ENCODE measurements at places on chromosomes 2 and 18.

- DNase-seq = no peak
Measured at GRCh38 chr2:239692362-239692851, 291.6 kb upstream of the HDAC4 start.

GRCh38 chr2:12119841-12120240 lies 373.4 kb downstream of the LPIN1 start:
- no peak for DNase-seq

DNA sequence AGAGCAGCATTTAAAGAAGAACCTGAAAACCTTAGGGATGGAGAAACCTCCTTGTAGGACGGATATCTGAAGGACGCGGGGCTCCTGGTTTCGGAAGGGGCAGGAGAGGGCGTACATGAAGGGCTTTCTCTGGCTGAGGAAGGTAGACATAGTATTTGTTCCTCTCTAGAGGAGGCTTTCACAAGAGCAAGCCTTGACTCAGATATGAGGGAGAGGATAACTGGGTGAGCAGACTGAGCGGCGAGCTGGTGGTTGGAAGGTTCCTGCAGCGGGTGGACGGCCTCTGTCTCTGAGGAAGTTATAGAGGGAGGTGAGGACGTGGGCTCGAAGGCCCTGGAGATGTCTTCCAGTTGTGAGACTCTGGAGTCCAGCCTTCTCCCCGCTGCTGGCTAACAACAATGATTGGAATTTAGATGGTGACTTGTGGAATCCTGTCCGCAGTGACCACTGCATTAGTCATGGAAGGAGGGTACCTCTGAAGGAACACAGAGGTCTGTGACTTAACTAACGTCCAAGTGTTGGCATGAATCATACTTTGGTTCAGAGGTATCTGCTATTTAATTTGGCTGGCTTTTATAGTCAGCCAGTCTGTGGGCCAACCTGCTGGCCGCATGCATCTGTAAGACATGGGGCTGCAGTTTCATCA lies 80.9 kb downstream of the ASAP2 start:
- no peak for DNase-seq

DNA sequence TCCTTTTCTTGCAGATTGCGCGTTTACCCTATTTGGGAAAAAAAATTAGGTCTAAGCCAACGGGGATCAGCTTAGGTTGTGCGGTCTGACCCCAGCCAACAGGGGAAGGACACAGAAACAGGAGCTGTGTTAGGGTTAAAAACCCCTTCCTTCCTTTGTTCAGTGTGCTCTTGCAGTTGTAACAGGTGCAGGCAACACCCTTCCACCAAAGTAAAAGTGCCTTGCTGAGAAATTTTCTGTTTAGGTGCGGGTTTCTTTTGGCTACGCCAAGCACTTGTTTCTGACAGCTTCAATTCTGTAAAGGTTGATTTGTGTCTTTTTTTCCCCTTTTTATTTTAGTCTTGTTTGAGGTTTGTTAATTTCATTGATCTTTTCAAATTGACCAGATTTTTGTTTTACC lies 92.5 kb downstream of the PTPN4 start:
- no peak for DNase-seq

- DNase-seq = no peak
Measured at GRCh38 chr18:42287047-42287446, 332.0 kb downstream of the PIK3C3 start.

DNA sequence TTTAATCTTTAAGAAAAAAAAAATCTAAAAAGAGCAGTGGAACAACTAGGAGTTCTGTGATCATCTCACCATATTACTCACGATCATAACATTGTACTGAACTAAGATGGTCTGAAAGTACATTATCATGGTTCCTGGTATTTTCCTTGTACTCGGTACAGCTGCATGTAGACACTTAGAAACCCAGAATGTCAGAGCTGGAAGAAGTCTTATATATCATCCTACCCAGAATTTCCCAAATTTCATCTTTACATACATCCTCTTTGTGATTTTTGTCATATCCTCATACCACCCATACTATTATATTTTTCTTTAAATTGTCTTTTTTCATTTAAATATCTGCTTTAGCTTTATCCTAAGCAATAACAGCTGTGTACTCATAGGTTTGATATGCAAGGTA lies 12.4 kb upstream of the ST3GAL5 start:
- no peak for DNase-seq

- DNase-seq = no peak
Measured at GRCh38 chr2:96608469-96609455, 29.4 kb downstream of the KANSL3 start.

DNA sequence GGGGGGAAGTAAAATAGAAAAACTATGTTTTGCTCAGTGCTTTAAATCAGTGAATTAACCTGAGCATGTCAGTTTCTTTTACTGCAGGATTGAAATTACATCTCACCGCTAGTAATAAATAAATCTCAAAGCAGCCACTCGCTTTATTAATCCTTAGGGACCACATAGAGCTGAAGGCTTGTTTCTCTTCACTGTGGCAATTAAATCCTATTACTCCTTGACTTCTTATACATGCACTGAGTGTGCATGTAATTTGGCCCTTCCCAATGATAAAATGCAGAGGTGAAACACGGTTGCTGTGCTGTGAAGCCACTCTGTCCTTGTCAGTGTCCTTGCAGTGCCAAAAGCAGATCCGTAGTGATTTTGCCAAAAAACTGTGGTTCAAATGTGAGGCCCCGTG lies 77.1 kb upstream of the RBM44 start:
- no peak for DNase-seq

DNA sequence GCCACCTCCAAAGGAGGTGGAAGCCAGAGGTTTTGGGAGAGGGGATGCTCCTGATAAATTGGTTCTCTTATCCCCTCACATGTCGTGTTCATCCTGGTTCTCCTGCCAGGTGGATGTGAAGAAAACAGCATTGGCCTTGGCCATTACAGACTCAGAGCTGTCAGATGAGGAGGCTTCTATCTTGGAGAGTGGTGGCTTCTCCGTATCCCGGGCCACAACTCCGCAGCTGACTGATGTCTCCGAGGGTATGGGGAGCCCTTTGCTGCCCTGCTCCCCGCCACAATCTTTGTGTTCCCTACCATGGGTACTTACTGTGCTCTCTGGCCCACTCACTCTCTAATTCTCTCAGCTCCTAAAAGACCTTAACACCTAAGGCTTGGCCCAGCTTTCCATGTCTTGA lies 3.5 kb downstream of the RETREG2 start:
- DNase-seq = no peak

GRCh38 chr18:62071071-62071470 lies 115.8 kb downstream of the PIGN start:
- DNase-seq = no peak

DNA sequence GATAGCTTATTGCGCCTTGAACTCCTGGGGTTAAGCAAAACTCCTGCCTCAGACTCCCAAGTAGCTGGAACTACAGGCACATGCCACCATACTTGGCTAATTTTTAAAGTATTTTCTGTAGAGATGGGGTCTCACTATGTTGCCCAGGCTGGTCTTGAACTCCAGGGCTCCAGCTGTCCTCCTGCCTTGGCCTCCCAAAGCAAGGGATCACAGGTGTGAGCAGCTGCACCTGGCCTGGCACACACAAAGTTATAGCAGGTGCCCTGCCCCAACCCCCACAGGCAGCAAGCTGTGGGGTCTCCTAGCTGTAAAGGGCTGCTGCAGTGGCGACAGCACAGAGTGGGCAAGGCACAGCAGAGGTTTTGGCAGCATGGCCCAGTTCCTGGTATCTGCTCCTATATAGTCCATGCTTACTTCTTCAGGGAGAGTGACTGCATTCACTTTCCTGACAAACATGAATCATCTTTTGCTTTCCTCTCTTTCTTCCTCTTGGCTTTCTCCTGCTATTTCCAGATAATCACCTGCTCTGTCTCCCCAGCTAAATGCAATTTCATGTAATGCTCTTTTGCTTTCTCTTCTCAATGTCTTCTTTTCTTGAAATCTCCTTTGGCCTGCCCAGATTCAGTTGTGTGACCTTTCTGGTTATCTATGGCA lies 27.3 kb upstream of the METAP1D start:
- DNase-seq = no peak

DNA sequence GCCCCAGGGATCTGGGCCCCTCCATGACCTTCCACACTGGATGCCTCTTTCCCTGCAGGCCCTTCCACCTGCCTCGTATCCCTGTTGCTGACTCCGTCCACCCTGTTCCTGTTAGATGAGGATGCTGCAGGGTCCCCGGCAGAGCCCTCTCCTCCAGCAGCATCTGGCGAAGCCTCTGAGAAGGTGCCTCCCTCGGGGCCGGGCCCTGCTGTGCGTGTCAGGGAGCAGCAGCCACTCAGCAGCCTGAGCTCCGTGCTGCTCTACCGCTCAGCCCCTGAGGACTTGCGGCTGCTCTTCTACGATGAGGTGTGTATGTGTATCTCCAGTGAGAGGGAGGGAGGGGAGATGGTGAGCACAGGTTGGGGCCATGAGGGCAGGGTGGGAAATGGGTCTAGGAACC lies 12.4 kb upstream of the SLC4A3 start:
- no peak for DNase-seq

- DNase-seq = no peak
Measured at GRCh38 chr18:11850821-11851145, 430 bp upstream of the CHMP1B start.

DNA sequence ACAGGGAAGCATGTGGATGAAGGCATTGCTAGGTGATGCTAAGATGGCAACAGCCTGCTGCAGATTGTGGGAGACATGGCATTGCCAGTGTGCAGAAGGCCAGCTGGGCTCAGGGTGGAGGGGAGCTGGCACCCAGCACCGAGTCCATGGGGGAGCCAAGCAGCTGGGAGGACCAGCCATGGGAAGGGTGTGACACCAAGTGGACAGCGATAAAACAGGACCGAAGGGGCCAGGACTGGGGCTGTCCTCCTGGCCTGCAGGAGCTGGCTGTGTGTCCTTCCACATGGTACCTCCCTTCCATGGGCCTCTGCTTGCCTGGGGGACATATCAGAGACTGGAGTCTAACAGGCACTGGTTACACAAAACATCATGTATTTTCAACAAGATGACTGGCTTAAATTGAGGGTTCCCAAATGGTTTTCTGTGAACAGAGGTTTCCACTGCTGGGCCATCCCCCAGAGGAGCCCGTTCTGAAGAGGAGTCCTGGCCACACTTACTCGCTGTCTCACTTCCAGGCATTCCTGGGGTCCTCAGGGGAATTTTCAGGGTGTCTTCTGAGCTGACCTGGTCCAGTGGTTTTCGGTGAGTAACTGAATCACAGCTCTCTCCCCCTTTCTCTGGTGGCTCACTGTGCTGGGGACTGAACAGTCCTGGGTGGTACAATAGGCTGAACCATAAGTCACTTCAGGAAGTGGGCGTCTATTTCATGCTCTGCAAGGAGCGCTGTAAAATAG lies 60.4 kb upstream of the TNP1 start:
- no peak for DNase-seq

DNA sequence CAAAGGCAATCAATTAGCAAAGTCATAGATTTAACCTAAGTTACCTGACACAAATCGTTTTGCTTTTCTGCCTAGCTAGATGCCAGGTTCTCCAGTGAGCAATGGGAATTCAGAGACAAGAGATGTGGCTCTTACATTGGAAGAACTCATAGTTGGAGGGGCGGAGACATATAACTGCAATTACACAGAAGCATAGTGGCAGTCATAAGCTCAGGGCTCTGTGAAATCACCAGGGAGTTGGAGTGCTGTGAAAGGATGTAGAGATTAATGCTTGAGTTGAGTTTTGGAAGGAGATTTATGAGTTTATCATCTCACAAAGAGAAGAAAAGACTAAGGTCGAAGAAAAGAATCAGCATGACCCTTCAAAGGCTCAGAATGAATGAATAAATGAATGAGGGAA lies 457.2 kb upstream of the TRIB2 start:
- no peak for DNase-seq

DNA sequence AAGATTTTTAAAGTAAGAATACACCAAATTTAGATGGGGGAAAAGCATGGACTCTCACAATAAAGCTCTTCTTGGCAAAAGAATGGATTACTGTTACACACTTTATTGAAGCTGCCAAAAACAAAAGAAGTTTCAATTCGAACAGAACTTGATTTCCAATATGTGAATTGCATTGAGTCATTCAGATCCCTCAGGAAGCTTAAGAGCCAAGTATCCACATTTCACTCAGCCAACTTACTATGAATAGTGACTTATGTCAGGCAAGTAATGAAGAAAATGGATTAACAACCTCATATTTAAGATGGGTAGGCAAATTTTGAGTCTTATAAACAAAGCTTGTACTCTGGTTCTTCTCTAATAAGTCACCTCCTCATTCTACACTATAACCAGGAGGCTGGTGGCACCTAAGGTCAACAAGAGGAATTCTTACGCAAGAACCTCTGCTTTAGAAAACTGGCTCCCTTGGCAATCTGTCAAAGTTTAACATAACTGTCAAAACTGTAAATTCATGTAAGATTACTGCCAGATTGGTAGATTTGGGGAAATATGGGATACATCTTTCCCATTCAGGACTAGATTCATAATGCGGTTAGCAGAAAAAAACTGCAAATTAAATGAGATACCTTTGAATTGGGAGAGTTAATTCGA lies 6.0 kb downstream of the HADHA start:
- DNase-seq = no peak

- peak; percentile 62 for DNase-seq
Measured at GRCh38 chr2:106030287-106031268, 163.5 kb downstream of the UXS1 start.

GRCh38 chr2:11466307-11467128 lies 557 bp upstream of the E2F6 start:
- no peak for DNase-seq

GRCh38 chr2:241126771-241127202 lies 22.5 kb downstream of the PASK start:
- DNase-seq = no peak

- DNase-seq = peak; percentile 69
Measured at GRCh38 chr2:214808981-214809750, at the start of gene BARD1. Gene BARD1 (minus strand): TSS chr2:214809683. CDS start chr2:214809569, 114 bp downstream.

DNA sequence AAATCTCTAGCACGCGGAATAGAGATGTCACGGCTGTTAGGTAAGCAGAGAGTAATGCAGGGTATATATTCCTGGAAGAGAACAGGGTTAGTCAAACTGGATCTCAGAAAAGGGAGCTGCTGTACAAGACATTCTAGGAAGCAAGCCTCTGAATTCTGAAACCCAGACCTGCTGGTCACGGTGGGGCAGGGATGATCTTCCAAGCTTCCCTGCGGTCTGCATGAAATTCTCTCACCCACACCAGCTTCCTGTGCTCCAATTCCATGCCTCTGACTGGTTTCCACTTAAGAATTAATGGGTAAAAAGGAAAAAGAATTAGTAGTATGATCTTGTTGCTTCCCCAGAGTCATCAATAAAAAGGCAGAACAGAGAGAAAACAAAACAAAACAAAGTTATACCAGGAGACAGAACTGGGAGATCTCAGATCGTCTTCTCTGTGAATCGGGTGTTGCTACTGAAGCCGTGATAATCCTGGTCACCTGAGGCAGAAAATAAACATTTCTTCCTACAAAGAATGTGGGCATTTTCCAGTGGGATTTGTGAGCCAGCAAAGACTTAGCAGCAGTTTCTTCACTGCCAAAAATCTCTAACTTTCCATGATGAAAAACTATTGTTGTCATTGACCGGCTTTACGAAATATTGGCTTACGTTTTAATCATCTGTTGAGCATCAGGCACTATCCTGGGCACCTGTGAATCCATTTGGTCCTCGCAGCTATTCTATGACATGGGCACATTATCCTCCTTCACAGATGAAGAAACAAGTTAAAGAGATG lies 5.3 kb upstream of the CYP27C1 start:
- no peak for DNase-seq

Measured in activated naive CD4-positive, alpha-beta T cell treated with anti-CD3 and anti-CD28 coated beads for 36 hours (primary cell).